Islet precursor cell (in vitro differentiated cells): ENCODE measurements at places on chromosomes 4 and X.
A peak's percentile ranks its signal among the peaks of the same experiment; 100 is the strongest.

DNA sequence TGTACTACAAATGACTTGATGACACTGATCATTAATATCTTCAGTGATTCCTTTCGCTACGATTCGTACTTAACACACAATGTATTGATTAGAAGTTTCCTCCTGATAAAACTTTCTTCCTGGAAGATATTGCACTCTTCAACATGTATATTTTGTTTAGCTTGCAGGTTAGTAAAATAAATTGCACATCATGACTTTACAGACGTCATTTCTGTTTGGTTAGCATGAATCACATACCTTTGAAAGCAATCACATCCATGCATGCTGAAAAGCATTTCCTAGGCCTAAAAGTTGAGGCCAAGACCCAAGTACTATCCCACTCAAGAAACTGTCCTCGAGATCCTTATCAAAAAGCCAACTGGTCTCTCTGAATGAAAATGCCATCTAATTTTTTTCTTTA, 1841.0 kb upstream of the PCDH7 start:
- DNase-seq, result no peak

GRCh38 chr4:94801016-94801415, 43.3 kb downstream of the BMPR1B start:
- DNase-seq, result no peak

- DNase-seq, result peak; percentile 42
Observed at GRCh38 chr4:152961014-152961772, 25.1 kb downstream of the FHDC1 start.

GRCh38 chr4:145098675-145099037, 545 bp downstream of the ABCE1 start:
- no peak for DNase-seq

GRCh38 chrX:108527724-108528123, 88.1 kb downstream of the COL4A5 start:
- DNase-seq, result no peak

DNA sequence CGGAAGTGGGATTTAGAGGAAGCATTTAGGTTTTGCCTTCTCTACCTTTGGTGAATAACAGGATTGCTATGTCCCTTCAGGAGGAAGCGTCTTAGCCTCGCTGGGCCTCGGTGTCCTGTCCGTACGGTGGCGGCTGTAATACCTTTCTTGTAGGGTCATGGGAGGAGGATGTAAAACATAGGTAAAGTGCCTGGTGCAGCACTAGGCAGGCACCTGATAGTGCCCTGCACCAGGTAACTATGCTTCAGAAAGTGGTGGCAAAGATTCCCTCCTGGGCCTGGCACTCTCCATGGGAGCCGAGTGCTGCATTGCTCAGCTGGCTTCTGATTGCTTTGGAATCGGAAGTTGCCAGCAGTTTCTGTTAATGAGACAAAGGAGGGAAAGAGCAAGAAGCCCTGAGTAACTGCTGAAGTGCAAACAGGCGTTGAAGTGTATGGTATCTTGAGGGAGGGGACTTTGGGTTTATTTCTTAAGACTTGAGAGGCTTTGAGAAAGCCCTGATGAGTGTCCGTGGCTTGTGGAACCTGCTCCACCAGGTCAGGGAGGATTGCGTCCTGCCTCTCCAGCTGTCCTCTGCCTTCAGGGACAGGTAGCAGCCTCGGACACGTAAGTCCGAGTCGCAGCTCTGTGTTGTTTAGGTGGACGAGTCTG, 45.8 kb downstream of the TBC1D14 start:
- DNase-seq, result peak; percentile 91

DNA sequence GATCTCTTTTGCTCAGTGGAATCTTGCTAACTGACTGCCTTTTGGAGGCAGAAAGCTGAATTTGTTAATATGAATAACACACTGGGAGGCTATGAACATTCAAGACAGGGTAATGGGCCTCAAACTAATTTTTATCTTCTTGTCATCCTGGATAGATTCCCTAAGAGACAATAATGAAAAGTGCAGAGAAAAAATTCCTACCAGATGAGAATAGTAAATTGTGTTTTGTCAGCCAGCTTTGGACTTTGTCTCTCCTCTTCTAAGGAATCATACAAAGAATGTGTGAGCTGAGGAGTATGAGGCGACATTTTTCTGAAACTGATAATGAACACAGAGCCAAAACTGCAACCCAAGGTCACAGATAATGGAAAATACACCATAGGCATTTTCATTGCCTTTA, 649.3 kb downstream of the IQCM start:
- DNase-seq, result no peak

DNA sequence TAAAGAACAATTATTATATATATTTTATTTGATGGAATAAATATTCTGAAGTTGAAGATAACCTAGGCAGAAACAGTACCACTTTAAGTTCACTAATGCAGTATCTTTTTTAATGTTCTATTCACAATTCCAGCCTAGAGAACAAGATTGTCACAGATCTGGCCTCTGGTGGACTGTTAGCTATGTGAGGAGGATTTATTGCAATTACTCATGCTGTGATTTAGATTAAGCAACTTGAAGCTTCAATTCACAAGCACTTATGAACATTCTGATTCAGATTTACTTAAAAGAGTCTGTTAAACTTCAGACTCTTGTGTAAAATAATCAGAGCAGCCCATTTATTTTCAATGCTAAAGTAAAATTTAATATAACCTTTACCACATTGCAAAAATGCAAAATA, 1489.8 kb downstream of the STIM2 start:
- DNase-seq, result no peak

DNA sequence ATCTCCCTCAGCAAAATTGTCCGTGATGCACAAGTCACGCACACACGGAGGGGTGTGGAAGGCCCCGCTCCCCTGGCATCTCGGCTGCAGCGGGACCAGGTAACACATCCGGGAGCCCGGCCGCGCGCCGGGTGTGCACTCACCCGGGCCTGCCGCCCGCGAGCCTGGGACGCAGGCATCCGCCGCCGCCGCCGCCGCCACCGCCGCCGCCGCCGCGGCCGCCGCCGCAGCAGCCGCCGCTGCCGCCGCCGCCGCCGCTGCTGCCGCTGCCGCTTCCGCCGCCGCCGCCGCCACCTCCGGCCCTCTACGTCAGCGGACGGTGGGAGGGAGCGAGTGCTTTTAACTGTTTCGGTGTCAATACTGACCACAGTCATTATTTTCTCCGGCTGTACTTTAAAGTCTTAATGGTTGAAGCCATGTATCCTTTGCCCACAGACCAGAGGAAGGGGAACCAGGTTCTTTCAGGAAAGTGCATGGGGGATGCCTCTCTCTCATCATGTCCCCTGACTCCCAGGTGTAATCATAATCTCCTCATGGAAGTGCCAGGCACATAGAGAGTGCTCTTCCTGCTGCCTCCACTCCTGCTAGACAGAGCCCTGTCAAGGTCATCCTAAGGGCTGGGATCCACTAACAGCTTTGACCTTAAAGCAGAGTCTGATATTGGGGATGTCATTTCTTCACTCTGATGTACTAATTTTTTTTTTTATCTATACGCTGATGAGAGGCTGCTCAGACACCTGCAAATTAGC, 38.0 kb downstream of the MAGEE2 start:
- no peak for DNase-seq
